ENCODE measurements at places on chromosomes 1 and 21.

DNA sequence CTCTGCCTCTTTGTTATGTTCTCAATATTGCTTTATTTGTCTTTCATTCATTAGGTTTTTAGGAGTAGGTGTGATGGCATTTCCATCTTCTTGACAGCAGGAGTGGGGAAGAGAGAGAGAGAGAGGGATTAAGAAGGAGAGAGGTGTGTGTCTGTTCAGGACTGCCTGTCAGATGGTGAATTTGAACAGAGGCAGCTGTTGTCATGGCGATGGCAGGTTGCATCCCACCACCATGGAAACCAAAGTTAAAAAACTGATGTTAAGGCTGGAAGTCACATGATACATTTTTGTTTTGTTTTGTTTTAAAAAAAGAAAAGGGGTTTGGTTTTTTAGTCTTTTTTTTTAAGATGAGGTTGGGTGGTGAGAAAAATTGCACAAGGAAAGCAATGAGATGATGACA, 18.3 kb downstream of the CACNA1E start:
- DNase-seq = no peak

- no peak for DNase-seq
Observed at GRCh38 chr1:68107771-68108170, 57.3 kb upstream of the DIRAS3 start.

DNA sequence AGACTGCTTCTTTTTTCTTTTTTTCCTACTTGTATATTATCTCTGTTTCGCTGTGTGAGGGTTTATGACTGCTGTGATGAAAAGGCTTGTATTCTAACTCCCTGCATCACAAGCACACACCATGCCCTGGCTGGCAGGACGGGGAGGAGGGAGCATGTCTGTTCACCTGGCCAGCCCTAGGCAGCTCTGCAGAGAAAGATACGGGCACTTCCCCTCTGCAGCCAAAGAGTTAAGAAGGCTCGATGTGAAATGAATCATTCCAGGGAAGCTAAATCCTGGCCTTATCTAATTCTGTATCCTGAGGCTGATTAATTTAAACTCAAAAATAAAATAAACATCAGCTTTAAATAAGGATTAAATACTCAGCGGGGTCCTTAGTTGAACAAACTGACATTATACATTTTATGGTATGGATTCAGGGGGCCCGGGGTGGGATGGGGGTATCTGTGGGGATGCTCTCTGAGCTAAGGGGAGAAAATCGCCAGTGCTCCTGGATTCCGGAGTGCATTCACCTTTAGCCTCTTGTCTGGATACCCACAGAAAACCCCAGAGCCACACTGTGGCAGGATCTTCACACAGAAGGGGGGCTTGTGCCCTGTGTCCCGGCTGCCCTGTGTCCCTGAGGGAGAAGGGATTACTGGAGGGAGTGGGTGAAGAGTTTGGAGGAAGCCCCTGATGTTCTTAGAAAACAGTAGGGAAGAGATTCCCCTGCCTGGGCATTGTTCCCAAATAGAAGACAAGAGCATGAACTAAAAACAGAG, 321.5 kb downstream of the NPHP4 start:
- DNase-seq = no peak

GRCh38 chr1:21302747-21303715, 12.8 kb upstream of the ECE1 start:
- no peak for DNase-seq

DNA sequence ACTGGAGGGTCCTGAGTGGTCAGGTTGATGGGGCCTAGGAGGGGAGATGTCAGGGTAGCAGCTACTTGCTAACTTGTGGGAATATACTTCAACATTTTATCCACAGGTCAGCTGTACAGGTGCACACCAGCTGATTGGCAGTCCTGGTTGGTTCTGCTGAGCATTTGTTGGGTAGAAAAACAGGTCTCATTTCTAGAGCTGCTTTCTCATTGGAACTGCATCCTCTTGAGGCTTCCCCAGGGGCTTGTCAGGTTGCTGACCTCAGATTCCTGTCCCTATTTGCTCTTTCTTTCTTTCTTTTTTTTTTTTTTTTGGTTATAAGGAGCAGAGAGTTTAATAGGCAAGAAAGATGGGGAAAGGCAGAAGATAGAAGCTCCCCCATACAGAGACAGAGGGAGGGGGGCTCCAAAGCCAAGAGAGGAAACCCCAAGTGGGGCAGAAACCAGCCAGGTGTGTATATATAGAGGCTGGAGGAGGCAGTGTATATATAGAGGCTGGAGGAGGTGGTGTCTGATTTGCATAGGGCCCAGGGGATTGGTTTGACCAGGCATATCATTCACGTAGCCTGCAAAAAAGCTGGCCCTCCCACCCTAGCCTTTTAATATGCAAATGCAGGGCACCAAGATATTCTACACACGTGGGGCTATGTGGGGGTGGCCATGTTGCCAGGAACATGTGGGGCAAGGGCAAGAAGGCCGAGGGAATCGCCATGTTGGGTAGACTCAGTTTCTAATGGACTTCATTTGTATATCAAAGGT, 57.3 kb upstream of the STUM start:
- DNase-seq = no peak

GRCh38 chr21:38929652-38930051, 123.9 kb downstream of the ETS2 start:
- DNase-seq = no peak

GRCh38 chr1:209756615-209757445, 977 bp downstream of the TRAF3IP3 start:
- no peak for DNase-seq

DNA sequence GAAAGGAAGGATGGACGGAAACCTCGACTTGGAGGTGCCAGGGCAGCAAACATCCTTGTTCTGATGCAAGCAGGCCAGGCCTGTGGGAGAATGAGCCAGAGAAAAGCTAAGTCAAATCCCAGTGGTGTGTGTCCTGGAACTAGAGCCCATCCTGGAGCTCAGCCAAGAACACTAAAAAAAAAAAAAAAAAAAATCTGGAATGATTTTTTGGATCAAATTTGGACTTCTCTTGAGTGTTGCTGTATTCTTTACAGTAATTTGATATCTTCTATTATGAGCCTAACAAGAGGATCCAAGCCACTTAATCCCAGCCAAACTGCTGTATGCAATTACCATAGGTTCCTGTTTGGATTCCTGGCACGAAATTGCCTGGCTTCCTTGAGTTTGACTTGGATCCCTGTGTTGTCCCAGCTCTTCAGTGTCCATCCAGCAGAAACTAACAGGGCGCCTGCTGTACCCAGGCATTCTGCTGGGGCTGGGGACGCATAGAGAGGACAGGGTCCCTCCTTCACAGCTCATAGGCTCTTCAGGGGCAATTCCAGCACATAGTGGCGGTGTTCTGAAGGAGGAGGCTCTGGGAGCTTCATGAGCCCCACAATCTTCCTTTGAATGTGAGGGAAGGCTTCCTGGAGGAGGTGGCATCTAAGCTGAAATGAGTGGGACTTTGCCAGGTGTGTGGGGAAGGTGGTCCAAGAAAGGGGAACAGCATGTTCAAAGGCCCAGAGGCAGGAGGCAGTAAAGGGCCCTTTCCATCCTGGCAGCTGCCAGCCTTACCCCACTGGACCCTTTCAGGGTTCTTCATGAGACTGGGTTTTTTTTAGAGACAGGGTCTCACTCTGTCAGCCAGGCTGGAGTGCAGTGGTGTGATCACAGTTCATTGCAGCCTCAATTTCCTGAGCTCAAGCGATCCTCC, 24.7 kb downstream of the EPHX1 start:
- no peak for DNase-seq

- no peak for DNase-seq
Observed at GRCh38 chr1:81432654-81433109, 368.1 kb upstream of the ADGRL2 start.

DNA sequence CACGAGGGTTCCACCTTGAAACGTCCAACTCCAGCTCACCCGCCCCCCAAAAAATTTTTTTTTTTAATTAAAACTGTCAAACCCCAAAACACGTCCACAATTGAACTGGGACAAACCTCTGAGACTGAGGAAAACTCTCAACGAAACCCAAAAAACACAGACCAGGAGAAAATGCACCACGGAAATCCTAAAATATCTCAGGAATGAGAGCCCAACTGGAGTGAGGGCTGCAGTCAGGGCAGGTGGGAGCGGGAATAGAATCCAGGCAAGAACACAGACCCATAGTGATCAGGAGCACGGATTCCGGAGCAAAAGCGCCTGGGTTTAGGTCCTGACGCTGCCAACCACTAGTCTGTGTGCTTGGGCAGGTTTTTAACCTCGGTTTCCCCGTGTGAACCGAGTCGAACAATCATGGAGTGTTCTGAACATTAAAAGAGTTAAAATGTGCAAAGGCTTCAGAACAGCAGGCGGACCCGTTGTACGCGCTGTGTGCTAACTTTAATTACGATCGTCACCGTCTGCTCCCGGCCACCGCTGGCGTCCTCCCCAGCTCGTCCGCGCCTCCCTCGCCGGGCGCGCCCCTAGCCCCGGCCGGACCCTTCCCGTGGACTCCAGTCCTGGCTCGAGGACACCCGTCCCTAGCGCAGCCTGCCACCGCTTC, 624 bp downstream of the ARHGAP29 start:
- DNase-seq = no peak

- DNase-seq = peak; percentile 37
Observed at GRCh38 chr1:225763716-225764548, 13.7 kb upstream of the SRP9 start.

- DNase-seq = no peak
Observed at GRCh38 chr1:153577624-153578051, 12.0 kb upstream of the S100A2 start.

- no peak for DNase-seq
Observed at GRCh38 chr1:165512816-165513215, 31.0 kb upstream of the LRRC52 start.

GRCh38 chr1:115051850-115052249, 22.2 kb downstream of the TSHB start:
- no peak for DNase-seq

- DNase-seq = no peak
Observed at GRCh38 chr21:28705616-28706015, 287.1 kb downstream of the LTN1 start.

DNA sequence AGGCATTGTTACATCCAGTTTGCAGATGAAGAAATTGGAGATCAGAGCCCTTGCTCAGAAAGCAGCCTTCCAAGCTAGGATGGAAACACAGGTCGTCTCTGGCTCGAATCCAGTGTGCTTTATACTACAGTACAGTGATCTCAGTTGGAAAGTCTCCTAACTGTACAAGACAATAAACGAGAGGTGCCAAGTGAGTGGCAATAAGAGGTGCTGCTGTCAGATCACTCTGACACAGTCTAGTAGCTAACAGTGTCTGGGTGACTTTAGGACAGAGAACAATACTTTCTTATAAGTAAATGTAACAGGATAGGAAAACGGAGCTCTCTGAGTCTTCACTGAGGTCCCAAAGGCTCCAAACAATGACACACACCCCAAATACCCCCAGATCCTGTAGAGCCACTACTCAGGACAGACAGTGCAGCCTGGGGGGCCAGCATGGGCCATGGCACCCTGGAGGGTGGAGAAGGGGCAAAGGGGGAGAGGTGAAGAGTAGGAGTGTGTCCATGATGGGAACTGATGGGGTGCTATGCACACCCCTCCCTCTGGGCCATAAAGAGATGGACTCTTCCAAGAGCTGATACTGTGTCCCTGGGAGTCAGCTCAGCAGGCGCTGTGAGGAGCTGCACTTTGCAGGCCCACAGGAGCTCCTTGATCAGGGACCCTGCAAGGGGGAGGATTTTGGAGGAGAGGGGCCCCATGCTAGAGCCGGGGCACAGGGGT, 3.3 kb downstream of the SH3BGR start:
- DNase-seq = no peak

GRCh38 chr1:57599236-57599994, 175.6 kb upstream of the DAB1 start:
- peak; percentile 50 for DNase-seq

GRCh38 chr1:41875487-41875886, 43.2 kb downstream of the HIVEP3 start:
- no peak for DNase-seq

DNA sequence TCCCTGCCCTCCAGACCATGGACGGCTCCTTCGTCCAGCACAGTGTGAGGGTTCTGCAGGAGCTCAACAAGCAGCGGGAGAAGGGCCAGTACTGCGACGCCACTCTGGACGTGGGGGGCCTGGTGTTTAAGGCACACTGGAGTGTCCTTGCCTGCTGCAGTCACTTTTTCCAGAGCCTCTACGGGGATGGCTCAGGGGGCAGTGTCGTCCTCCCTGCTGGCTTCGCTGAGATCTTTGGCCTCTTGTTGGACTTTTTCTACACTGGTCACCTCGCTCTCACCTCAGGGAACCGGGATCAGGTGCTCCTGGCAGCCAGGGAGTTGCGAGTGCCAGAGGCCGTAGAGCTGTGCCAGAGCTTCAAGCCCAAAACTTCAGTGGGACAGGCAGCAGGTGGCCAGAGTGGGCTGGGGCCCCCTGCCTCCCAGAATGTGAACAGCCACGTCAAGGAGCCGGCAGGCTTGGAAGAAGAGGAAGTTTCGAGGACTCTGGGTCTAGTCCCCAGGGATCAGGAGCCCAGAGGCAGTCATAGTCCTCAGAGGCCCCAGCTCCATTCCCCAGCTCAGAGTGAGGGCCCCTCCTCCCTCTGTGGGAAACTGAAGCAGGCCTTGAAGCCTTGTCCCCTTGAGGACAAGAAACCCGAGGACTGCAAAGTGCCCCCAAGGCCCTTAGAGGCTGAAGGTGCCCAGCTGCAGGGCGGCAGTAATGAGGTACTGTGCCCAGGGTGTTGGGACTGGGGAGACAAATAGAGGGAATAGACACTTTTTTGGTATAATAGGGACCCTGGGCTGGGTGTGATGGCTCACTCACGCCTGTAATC, 1.0 kb downstream of the ZBTB48 start:
- DNase-seq = no peak

DNA sequence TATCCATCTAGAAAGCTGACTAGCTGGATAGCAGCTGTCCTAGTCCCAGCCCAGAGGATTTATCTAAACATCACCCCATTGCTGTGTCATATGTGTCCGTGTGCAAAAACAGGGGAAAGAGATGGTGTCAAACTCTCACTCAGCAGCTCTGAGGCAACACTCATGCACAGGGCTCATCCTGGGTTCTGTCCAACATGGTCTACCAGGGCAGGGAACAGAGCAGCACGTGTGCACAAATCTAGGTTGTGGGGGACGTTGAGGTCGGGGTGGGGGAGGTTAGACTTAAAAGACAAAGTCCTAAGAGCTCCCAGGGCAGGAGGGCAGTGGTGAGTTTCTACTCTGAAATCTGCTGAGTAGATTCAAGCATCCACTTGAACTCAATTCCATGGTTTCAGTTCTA, 16.2 kb downstream of the PI4KB start:
- DNase-seq = no peak

DNA sequence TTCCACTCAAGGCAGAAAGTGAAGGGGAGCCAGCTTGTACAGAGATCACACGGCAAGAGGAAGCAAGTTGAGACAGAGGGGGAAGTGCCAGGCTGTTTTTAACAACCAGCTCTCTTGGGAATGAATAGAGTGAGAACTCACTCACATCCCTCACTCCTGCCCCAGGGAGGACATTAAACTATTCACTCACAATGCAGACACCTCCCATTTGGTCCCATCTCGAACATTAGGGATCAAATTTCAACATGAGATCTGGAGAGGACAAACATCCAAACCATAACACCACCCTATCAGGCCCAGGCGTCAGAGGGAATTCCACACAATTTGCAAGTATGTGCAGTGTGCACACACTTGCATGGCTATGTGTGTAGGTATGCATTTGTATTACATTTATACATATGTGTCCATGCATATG, 62.7 kb downstream of the DMAP1 start:
- no peak for DNase-seq

- peak; percentile 44 for DNase-seq
Observed at GRCh38 chr21:15729674-15730483, at the start of gene USP25. Gene USP25 (plus strand): TSS chr21:15729982. CDS start chr21:15730394, 412 bp downstream.

GRCh38 chr1:223886516-223886921, 40.8 kb upstream of the TP53BP2 start:
- no peak for DNase-seq

Data from kidney glomerular epithelial cell (primary cell).